ENCODE measurements at places on chromosomes 12 and 14.
A peak's percentile ranks its signal among the peaks of the same experiment; 100 is the strongest.

GRCh38 chr12:30756074-30756473, 1.3 kb upstream of the CAPRIN2 start:
- no peak for DNase-seq

DNA sequence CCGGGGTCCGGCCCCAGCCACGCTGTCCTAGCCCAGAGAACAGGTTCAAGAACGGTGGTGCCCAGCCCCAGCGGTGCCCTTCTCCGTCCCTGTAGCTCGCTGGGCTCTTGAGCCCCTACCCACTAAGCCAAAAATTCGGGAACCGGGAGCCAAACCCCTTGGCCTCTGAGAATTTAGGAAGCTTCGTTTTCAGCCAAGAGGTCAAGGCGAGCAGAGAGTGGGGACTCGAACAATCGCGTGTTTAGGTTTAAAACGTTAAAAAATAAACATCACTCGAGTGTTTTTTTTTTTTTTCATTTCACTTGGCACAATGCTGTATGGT, 6.2 kb downstream of the SIX1 start:
- no peak for DNase-seq

DNA sequence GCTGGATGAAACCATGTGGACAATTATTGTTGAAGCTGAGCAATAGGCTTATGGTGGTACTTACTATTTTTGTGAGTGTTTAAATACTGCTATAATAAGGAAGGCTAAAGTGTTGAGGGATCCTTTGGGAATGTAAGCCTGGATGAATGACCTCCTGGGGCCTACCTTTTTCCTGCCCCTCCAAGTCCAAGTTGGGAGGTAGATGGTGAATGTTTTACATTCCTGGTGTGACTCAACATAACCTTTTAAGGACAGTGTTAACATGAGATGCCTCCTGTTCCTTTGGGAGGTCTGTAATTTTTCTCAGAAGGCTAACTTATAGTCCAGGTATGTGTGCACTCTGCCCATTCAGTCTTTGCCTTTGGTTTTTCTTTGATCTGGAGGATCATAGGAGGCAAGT, 315.9 kb downstream of the NRXN3 start:
- DNase-seq: no peak

DNA sequence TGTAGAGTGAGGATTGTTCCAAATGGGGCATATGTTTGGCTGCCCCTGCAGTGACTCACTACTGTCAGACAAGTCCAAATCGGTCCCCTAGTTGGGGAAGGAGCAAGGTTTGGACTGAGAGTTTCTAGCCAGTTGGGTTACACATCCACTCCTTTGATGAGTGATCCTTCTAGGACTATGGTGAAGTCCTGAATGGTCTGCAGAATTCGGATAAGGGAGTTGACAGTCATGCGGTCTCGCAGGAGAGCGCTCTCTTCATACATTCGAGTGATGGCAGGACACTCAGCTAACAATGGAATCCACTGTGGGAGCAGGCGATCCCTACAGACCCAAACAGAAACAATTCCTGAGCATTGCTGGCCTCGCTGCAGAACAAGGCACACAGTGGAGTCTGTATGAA, 61.5 kb upstream of the SINHCAF start:
- DNase-seq: no peak

DNA sequence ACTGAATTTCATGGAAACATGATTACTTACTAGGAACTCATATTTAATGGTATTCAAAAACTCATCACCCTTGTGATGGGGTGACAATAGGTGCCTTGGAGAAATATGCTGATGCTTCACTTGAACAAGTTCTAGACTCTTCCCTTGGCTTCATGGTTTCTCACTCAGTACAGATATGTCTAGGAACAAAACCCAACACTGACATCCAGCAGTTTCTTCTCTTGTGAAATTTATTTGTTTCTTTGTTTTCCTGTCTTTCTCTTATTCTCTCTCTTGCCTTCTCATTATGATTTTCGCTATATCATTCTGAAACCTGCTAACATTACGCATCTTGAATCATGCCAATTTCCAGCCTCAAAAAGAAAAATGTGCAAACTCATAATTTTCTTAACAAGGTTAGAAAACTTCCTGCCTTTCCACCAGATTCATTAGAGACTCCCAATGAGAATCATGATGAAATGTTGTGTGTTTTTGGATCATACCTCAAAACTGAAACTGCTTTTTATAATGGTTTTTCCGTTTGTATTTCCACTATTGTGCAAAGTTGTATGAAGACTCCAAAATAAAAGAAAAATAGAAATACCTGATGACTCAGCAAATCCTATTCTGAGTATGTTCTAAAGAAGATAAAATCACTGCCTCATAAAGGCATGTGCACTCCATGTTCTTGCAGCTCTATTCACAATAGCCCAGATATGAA, 1021.5 kb downstream of the TMEM121 start:
- no peak for DNase-seq

GRCh38 chr14:22333422-22334274, 255.4 kb downstream of the DAD1 start:
- no peak for DNase-seq

- no peak for DNase-seq
These were observed 17.6 kb downstream of the ANKRD9 start for GRCh38 chr14:102491786-102492530.

GRCh38 chr12:93146263-93146939, 217.3 kb upstream of the EEA1 start:
- no peak for DNase-seq

- no peak for DNase-seq
These were observed 138.4 kb upstream of the PELI2 start for GRCh38 chr14:55979781-55980180.

DNA sequence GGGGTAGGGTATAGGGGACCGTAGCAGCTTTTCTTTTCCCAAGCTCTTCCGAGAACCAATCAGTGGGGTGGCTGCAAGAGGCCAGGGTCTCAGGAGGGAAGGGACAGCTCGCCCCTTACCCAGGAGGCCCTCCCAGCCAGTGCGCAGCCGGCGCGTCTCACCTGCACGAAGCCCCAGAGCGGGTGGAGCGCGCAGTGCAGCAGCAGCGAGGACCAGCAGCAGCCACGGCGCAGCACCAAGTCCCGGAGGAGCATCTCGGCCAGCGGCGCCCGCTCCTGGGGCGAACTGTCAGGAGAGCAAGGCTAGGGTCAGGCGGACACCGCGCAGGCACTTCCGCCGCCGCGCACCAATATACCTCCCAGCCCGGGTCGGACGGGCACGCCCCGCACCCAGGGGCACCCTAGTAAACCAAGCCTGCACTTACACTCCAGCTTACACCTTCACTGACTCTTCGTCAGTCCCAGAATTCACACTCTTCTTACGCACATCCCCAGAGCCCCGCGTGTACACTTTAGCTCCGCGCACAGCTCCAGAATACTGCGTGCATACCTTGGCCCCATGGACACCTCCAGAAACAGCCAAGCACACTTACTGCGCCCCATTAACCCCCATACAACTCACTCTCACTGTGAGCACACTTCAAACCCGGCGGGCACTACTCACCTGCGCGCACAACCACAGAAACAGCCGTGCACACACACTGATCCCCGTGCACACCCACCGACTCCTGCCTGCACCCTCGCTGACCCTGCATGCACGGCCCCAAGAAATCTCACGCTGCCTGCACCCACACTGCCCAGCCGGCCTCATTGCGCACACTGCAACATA, 606 bp downstream of the PRIMA1 start:
- DNase-seq: no peak

DNA sequence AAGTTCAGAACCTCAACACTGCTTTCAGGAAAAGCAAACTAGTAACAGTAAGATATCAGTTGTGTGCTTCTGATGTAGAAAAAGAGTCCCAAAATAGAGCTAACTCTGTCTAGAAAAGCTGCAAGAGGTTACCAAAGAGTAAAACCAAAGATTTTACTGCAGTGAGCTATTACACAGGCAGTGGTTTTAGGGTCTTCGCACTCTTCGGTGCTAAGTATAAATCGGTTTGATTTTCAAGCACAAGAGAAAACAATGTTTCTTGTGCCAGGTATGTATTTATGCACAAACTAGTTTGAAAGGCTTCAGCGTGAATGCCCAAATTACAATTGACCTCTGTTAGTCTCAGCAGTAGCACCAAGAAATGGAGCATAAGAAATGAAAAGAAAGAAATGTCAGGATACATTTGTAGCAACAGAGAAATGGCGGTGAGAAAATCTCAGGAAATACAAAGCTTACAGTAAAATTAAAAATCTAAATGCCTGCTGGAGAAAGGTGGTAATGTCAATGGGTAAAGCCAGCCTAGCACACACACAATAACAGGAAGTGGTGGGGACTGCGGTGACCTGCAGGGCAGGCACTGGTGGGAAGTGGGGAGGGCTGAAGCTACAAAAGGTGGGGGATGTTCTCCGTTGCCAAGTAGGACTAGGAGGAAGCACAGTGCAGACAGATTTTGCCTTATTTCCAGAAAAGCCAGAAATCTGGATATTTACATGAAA, 18.0 kb upstream of the DYRK2 start:
- peak; percentile 66 for DNase-seq

- no peak for DNase-seq
These were observed 102.0 kb downstream of the PRMT8 start for GRCh38 chr12:3592856-3593625.

- DNase-seq: no peak
These were observed 36.8 kb downstream of the RAB35 start for GRCh38 chr12:120079411-120080400.

DNA sequence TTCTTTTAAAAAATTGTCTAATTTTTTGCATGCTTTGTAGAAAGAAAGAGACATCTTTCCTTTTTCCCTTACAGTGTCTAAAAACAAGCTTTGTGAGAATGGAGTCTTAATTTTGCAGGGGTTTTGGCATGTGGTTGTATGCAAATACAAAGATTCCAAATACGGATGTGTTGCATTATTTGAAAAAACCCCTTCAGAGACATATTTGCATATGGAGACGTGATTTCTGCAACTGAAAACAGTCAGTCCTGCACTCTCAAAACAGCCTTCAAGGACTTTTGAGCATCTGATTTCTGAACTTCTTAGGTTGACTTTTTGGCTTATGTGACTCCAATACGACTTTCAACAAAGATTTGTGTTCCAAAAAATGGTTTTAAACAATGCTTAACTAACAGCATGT, 7.8 kb downstream of the IRAK3 start:
- DNase-seq: no peak

- no peak for DNase-seq
These were observed 28.1 kb upstream of the SINHCAF start for GRCh38 chr12:31353750-31354708.

DNA sequence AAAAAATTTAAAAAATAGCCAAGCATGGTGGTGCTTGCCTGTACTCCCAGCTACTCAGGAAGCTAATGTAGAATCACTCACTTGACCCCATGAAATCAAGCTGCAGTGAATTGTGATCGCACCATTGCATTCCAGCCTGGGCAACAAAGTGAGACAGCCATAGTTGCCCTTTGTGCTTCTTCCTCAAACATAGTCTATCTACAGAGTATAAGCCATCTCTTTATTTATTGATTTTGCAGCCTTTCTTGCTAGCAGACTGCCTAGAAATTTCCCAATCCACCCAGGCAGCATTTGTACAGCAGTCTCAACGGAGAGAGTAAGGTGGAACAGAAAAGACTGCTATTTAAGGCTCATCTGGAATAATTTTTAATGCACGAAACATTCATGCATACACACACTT, 68.8 kb downstream of the IPO8 start:
- no peak for DNase-seq

DNA sequence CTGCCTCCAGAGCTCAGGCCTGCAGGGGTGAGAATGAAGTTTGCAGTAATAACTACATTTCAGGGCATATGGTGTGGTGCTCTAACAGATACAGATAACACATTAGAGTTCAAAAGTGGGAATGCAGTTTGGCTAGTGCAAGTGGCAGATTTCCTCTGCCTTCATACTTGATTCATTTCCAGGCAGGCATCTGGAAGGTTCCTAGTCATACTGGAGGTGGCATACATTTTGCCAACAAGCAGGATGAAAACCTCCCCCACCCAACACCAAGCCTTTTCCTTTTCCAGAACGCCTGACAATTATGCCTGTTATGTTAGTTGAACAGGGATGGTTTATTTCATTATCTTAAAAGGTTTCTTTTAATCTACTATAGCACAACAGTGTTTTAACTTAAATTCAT, 24.3 kb downstream of the VTI1B start:
- no peak for DNase-seq

DNA sequence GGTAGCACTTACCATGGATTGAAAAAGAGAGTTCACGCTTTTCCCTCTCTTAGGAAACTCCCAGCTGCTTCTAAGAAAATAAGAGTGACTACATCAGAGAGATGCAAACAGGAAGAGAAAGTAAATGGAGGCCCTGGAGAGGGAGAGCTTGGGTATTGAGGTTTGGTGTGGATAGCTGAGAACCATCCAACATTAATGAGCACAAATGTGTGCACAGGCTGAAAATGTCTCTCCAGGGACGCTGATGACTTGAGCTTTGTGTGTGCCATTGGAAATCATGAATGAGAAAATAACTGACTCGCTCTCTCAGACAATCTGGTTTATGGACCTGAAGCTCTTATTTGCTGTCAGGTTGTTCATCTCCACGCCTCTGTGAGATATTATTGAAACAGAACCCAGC, 318.8 kb downstream of the NRXN3 start:
- DNase-seq: no peak

- DNase-seq: no peak
These were observed 533.1 kb upstream of the LRFN5 start for GRCh38 chr14:41073544-41073943.

GRCh38 chr12:41635626-41636364, 447.7 kb downstream of the PDZRN4 start:
- DNase-seq: no peak

- DNase-seq: no peak
These were observed 19.4 kb upstream of the MBIP start for GRCh38 chr14:36339816-36340215.

GRCh38 chr12:88401155-88401554, 179.1 kb downstream of the KITLG start:
- DNase-seq: no peak

DNA sequence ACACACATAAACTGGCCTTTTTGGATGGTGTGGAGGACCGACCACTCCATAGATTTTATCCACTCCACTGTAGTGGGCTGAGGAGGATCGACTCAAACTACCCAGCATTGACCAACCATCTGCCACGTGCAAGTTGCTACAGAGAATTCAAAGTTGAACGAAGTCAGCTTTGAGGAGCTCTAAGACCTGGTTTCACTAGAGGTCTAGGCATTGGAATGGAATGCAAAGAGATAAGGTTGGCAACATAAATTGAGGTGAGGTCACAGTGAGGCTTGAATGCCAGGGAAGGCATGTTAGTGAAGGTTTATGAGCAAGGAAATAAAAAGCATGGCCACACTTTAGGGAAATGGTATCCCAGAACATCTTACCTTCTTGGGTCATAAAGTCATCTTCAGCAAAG, 14.5 kb downstream of the VWF start:
- DNase-seq: no peak

DNA sequence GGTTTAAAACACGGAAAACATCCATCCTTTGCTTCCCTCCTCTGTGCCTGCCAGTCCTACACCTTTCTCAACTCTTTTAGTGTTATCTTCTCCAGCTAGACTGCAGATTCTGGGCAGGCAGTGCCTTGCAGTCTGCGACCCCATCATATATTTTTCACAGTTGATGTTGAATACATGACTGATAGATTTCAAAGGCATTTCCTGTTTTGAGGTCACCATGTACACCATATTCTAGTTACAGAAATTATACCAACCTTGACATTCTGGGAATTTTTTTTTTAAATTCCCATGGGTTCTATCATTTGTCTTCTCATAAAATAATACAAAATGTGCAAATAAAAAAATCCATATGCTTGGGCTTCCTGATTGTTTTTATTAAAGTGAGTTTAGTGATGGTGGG, 16.6 kb downstream of the SOCS2 start:
- no peak for DNase-seq

All from activated CD4-positive, CD25-positive, alpha-beta regulatory T cell treated with anti-CD3 and anti-CD28 coated beads, Interleukin-2, amount 50 U/mL, for 72 hours (primary cell).